Putamen (tissue), 1 donor: ENCODE measurements at places on chromosomes 1 and 21.

DNA sequence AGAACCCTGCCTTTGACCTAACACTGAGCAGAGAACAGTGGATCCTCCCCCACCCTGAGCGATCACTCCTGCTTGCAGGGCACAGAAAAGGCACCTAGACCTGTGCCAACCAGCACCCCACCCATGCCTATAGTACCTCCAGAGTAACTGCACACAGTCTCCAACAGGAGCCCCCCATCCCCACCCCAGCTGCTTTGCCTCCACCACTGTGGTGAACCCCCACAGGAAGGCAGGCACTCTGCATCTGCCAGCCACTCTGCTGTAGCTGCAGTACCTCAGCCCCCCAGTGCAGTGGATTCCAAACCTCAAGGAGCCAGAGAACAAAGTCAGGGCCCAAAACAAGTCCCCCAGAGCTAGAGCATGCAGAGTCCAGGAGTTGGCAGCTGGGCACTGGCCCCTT, 10.7 kb downstream of the SPATC1L start:
- no peak for DNase-seq

DNA sequence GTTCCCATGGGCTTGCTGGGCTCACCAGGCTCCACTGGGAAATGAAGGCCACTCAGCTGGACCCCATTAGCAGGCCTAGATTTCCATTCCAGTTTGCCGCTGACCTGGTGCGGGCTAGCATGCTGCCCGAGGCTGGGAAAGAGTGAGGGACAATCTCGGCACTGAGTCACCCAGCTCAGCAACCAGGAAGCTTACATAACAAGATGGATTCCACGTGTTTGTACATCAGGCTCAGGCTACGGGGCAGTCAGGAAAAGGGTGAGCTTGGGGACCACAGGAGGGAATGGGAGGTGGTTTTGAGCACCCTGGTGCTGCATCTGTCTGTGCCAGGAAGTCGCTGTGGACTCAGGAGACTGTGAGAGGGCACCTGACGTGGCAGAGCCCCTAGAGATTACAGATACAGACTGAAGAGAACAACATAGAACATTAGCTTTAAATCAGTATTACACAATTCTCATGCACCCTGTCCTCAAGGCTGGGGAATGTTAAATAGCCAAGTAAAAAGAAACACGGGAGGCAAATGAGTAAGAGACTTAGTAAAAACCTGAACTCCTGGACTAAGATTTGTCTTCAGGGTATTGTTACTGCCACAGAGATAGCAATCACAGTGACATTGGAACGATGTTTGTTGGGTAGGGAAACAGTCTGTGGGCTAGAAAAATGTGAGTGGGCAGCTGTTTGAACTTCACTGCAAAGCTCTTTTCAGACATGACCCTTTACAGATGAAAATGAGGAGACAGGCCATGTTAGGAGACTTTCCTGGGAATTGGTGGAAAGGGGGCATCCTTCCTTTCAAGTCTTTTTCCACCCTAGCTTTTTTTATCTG, 51.1 kb downstream of the GLUL start:
- DNase-seq = no peak

GRCh38 chr1:107919953-107920352, 45.0 kb downstream of the VAV3 start:
- no peak for DNase-seq

- no peak for DNase-seq
Observed at GRCh38 chr1:42979896-42980800, 21.5 kb upstream of the SLC2A1 start.

- DNase-seq = peak; percentile 18
Observed at GRCh38 chr1:70353601-70354331, 756 bp downstream of the ANKRD13C start.

GRCh38 chr1:185408700-185409270, 91.7 kb upstream of the IVNS1ABP start:
- no peak for DNase-seq

DNA sequence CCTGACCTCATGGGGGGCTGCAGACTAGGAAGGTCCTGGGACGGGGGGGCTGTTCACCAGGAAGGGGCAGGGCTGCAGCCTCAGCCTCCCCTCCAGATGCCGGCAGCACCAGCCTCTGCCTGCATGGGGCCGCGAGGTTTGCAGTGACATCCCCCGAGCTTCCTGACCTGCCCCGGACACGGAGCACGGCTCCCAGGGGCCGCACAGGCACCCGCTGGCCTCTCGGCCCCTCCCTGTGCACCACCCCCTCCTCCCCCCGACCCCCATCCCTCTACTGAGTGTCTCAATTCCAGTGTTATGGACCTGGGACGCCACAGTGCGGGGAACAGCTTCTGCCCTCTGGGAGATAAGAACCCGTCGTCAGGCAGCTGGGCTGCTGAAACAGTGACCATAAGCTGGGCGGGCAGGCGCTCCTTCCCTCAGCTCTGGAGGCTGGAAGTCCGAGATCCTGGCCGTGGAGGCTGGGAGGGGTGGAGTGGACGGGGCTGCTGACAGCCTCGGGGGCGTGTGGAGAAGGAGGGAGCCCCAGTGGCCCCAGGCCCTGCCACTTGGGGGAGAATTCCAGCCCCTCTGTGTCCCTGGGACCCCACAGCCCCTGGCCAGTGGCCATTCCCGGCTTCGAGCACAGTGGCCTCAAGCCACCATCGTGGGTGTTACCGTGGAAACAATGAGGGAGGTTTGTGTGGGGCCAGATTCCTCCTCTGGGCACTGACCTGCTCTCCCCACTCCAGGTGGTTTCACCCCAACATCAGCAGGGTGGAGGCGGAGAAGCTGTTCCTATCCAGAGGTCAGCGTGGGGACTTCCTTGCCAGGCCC, 11.6 kb downstream of the RNF223 start:
- no peak for DNase-seq

DNA sequence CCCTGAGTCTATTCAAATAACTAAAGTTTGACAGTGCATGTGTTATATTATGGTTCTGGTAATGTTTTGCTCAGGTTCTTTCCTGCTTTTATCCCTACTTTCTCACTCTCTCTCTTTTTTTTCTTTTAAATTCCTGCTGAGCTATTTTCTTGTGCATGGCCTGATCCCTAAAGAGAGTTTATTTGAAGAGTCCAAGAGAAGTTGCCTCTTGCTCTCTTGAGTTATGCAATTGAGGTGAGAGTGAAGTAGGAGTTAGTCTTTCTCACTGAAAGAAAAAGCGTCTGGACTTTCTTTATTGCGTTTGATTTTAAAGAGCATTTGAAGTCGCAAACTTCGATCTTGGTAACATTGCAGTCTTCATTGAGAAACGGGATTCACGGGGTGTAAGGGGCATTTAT, 136.2 kb upstream of the RAVER2 start:
- no peak for DNase-seq

GRCh38 chr1:155071701-155072100, 6.9 kb upstream of the EFNA3 start:
- no peak for DNase-seq

DNA sequence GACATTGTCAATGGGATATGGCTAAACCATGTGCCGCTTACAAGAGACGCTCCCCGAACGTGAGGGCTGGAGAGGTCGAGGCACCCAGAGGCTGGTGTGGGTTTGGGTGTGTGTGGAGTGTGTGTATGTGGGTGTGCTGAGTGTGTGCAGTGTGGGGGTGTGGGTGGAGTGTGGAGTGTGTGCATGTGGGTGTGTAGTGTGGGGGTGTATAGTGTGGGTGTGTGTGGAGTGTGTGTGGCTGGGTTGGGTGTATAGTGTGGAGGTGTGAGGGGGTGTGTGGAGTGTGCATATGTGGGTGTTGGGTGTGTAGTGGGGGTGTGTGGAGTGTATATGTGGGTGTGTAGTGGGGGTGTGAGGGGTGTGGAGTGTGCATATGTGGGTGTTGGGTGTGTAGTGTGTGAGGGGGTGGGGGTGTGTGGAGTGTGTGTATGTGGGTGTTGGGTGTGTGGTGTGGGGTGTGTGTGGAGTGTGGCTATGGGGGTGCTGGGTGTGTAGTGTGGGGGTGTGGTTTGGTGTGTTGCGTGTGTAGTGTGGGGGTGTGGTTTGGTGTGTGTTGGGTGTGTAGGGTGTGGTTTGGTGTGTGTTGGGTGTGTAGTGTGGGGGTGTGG, 42.2 kb downstream of the SLC19A1 start:
- no peak for DNase-seq

DNA sequence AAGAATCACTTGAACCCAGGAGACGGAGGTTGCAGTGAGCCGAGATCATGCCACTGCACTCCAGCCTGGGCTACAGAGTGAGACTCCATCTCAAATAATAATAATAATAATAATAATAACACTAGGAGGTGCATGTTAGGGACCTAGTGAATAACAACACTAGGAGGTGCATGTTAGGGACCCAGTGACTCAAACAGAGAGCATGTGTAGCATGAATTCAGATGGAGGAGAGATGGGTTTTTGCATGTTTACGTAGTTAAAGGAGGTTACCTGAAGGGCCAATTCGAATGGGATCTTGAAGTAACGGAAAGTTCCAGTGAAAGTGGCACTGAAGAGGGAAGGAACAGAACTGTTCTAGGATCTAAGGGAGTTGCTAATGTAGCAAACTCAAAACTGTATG, 7.1 kb upstream of the KCNK1 start:
- DNase-seq = no peak

GRCh38 chr1:58721247-58721820, 21.5 kb upstream of the MYSM1 start:
- no peak for DNase-seq

DNA sequence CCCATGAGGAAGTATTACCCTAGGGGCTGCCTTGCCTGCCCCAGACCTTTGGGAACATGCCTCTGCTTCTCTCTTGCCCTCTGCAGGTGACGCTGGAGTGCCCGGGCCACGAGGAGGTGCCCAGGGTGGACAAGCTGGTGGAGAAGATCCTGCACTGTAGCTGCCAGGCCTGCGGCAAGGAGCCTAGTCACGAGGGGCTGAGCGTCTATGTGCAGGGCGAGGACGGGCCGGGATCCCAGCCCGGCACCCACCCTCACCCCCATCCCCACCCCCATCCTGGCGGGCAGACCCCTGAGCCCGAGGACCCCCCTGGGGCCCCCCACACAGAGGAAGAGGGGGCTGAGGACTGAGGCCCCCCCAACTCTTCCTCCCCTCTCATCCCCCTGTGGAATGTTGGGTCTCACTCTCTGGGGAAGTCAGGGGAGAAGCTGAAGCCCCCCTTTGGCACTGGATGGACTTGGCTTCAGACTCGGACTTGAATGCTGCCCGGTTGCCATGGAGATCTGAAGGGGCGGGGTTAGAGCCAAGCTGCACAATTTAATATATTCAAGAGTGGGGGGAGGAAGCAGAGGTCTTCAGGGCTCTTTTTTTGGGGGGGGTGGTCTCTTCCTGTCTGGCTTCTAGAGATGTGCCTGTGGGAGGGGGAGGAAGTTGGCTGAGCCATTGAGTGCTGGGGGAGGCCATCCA, 7.8 kb upstream of the HTR6 start:
- DNase-seq = no peak

- no peak for DNase-seq
Observed at GRCh38 chr21:44751186-44751798, 39.9 kb upstream of the TSPEAR start.

DNA sequence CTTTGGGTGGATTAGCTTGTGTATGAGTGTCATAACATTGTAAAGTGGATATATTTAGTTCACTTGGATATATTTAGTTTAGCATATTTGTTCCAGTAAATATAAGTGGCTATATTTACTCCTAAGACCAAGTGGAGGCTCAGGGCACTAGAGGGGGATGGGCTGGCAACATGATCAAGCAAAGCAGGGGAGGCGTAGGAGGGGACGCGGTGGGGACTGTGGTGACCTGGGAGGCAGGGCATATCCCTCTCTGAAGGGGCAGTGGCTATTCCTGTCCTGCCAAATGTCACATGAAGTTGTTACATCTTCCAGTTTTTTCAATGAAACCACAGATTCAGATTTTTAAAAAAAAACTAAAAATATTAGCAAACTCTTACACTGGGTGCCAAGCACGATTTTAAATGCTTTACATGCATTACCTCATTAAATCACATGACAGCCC, 51.9 kb upstream of the EDN2 start:
- no peak for DNase-seq

GRCh38 chr1:30782361-30783255, 25.0 kb upstream of the LAPTM5 start:
- DNase-seq = peak; percentile 54

DNA sequence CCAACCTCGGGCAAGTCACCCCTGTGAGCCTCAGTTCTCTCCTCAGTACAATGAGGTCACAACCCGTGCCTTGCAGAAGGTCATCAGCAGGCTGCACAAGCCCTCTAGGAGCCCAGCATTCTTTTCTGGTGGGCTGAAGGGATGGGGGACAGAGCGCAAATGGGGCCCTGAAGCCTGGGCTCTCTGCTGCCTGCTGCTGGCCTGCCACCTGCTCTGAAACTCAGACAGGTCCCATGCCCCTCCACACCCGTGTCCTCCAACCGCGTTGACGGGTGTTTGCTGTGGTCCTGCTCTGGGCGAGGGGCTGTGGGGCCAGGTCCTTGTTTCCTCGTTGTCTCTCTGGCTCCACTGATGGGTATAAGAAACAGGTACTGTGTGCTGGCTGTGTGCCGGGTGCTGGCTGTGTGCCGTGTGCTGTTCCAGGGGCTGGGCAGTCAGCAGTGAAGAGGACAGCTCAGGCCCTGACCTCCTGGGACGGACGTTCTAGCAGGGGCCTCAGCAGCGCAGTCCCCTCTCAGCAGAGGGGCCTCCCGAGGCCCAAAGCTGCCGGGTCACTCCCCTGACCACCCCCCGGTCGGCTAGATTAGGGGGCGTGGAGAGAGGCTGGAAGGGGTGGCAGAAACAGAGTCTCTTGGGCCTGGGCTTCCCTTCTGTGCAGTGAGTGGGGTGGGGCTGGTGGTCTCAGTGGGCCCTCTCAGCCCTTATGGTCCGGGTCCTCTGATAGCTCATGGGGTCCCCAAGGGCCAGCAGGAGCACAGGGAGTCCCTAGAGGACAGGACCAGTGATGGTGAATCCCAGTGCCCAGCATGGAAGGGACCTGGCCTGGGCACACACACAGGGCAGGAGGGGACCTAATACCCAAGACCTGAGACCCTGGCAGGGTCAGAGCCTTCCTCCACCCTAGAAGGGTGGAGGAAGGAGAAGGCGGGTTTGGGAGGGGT, 42.1 kb downstream of the DMRTB1 start:
- DNase-seq = no peak

DNA sequence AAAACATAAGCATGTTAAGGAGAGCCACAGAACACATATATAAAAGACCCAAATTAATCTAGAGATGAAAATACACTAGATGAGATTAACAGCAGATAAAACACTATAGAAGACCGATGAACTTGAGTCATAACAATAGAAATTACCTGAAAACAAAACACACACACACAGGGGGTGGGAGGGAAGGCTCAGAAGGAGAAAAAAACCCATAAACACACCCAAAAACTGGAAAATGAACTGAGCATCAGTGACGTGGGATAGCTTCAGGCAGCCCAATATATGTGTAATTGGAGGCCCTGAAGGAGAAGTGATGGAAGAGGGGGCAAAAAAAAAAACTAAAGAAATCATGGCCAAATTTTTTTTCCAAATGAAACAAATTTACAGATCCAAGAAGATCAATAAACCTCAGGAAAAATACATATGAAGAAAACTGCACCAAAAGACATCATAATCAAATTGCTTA, 11.4 kb downstream of the ALDH9A1 start:
- no peak for DNase-seq

DNA sequence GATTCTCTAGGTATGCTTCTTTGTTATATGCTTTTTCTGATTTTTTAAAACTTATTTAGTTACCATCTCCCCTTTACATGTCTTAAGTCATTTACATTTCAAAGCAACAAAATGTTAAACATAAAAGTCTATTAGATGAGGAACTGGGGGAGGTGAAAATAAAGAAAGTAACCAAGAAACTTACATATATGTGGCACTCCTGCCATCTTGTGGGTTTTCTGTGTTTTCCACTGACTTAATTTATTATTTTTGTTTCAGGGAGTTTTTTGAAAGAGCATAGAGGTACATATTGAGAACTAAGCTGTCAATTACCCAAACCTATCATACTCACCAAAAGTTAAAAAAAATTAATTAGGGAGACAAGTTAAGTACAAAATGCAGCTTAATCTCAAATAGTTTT, 1531.1 kb downstream of the MRPL39 start:
- DNase-seq = peak; percentile 9
